ENCODE measurements at places on chromosomes 12 and 14. TPM values are rescaled to one million over a fixed set of nuclear protein-coding genes. Genes with fewer than 3 reads are reported as not detected.

Gene PRB4
- not detected for total RNA-seq

- no peak for DNase-seq
Observed at GRCh38 chr14:56342494-56342942, 224.3 kb downstream of the PELI2 start.

Gene OR9K2
- total RNA-seq = not detected

- DNase-seq = no peak
Observed at GRCh38 chr14:42335918-42336317, 729.2 kb downstream of the LRFN5 start.

DNA sequence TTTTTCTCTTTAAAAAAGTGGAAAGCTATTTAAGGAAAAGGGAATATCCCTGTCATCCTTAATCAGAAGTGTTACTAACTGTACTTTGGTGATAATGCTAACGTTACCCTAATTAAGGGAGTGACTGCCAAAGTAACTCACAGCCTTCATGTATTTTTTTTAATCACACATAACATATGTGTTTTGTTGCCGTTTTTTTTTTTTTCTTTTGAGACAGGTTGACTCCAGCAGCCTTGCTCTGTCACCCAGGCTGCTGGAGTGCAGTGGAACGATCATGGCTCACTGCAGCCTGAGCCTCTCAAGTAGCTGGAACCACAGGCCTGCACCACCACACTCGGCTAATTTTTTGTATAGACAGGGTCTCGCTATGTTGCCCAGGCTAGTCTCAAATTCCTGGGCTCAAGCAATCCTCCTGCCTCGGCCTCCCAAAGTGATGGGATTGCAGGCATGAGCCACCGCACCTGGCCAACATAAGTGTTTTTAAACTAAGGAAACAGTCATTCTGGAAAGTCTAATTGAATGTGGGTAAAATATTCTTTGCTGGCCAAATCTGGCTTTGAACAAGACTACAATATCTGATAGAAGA lies 56.5 kb downstream of the HECTD4 start:
- DNase-seq = no peak

DNA sequence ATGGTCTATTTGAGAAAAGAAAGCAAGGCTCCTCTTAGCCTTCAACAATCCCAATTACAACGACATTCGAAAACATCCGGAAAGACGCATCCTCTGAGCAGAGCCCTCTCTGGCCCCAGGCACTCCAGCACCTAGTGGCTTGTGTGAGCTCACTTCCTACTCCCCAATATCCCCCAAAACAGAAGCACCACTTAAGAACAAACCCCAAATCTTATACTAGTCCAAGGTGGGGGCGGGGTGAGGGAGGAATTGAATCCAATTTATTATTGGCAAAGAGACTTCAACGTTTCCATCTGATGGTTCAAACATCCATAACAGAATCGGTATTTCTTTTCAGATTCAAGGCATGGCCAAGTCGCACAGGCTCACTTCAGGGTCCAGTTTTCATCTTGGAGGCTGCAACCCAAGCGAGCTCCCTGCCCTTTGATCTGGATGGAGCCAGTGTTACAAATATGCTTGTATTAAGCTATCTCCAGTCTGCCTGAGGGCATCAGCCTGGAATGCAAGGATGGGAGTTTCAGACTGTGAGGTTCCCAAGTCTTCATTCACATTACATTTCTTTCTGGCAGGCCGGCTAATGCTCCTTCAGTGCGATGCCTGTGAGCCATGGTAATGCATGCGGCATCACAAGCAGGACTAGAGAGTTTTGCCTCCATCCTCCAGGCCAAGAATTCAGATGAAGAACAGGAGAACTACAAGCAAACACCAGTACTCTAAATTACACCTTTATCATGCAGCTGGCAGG lies 132.5 kb upstream of the FOXN3 start:
- no peak for DNase-seq

- DNase-seq = no peak
Observed at GRCh38 chr12:2240390-2240789, 187.6 kb downstream of the CACNA1C start.

- DNase-seq = no peak
Observed at GRCh38 chr12:118649765-118650585, 273.6 kb downstream of the SUDS3 start.

- no peak for DNase-seq
Observed at GRCh38 chr14:34931206-34931605, 51.6 kb upstream of the SRP54 start.

Gene PTCSC3
- not detected for total RNA-seq

GRCh38 chr12:105384916-105385535 lies 54.5 kb downstream of the C12orf75 start:
- DNase-seq = no peak

- DNase-seq = no peak
Observed at GRCh38 chr12:102010265-102010994, 51.4 kb downstream of the WASHC3 start.

DNA sequence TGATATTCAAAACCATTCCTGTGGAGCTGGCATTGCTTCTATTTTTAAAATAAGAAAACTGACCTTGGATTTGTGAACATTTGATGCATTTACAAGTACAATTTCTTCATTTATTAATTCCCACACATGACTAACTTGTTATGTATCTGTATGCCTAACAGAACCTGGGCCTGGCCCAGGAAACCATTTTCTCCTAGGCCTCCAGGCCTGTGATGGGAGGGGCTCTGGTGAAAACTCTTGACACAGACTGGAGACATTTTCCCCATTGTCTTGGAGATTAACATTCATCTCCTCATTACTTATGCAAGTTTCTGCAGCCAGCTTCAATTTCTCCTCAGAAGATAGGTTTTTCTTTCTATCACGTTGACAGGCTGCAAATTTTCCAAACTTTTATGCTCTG lies 42.0 kb downstream of the GLIPR1L2 start:
- no peak for DNase-seq

- no peak for DNase-seq
Observed at GRCh38 chr14:21874946-21875345, 201.3 kb upstream of the OR4E1 start.

GRCh38 chr12:6198985-6199530 lies 1.1 kb upstream of the CD9 start:
- DNase-seq = no peak

Gene CD9
- 436 TPM for total RNA-seq

Gene DDN
- total RNA-seq = under 0.01 TPM

GRCh38 chr12:66552716-66553115 lies 126.2 kb downstream of the GRIP1 start:
- DNase-seq = no peak

- no peak for DNase-seq
Observed at GRCh38 chr12:130334399-130334798, 3.3 kb upstream of the PIWIL1 start.

DNA sequence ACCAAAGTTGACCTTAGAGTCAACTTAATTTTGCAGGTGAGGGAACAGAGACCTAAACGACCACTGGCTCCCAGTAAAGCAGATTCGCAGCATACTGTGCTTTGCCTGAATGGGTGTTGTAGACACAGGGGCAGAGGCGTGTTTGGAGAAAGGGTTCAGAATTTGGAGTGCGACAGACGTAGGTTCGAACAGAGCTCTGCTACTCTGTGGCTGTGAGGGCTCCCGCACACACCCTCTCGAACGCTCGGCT lies 243 bp upstream of the TOMM20L start:
- no peak for DNase-seq

- DNase-seq = no peak
Observed at GRCh38 chr14:101219896-101220703, 316.6 kb upstream of the RTL1 start.

Gene PGF
- total RNA-seq = 17.9 TPM

DNA sequence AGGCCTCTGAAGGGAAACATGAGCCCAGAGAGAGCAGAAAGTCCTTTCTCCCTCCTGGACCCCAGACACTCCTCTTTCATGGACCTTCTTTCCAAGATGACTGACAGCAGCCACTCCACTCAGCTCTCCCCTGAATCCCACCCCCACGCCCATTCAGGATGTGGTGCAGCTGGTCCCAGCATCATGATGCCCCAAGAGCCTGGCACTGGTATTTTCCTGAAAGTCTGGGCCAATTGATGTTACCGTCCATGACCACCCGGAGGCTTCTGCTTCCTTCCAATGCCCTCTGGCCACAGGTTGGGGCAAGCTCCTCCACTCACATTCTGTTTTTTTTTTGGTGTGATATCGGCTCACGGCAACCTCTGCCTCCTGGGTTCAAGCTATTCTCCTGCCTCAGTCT lies 112.6 kb downstream of the CALM1 start:
- DNase-seq = no peak

GRCh38 chr12:28082096-28082495 lies 108.2 kb upstream of the CCDC91 start:
- no peak for DNase-seq

Gene KMT2D
- 45.9 TPM for total RNA-seq

DNA sequence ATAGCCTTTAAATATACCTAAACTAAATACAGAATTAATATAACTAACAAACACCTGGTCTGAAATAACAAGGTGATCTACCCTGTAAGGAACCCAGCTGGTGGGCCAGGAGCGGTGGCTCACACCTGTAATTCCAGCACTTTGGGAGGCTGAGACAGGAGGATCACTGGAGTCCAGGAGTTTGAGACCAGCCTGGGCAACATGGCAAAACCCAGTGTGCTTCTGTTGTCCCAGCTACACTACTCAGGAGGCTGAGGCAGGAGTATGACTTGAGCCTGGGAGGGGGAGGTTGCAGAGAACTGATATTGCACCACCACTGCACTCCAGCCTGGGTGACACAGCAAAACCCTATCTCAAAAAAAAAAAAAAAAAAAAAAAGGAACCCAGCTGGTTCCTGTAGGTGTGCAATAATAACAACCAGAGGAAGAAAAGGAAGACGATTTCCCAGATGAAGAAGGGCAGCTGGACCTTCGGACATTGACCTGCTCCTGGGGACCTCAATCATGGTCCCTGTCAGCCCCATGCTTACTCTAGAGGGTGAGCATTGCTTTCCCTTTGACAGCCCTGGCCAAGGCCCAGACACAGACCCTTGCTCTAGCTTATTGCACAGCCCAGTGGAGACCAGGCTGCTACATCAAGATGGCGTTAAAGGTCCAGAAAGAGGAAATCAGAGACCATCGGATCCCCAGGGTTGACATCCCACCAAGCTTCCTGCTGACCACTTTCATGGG lies 5.4 kb downstream of the FOS start:
- no peak for DNase-seq

- no peak for DNase-seq
Observed at GRCh38 chr12:93855261-93855660, 178.1 kb downstream of the CRADD start.

DNA sequence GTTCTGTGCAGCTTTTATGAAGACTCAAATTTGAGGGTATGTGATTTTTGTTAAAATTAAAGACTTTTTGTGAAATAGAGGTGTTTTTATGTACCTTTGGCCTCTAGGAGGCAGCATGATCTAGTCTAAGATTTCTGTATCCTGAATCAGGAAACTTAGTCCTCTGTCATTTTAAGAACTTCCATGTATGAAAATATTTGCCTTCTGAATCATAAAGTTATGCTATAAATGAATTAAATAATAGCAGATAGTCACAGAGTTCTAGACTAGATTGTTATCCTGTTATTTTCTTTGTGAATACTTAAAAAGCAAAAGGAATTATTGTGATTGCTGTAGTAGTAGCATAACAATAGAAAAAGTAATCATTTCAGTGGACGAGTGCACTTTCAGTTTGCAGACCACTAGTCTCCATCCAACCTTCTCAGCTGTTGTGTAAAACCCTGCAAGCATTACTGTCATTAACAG lies 56.3 kb downstream of the FGD4 start:
- DNase-seq = no peak

DNA sequence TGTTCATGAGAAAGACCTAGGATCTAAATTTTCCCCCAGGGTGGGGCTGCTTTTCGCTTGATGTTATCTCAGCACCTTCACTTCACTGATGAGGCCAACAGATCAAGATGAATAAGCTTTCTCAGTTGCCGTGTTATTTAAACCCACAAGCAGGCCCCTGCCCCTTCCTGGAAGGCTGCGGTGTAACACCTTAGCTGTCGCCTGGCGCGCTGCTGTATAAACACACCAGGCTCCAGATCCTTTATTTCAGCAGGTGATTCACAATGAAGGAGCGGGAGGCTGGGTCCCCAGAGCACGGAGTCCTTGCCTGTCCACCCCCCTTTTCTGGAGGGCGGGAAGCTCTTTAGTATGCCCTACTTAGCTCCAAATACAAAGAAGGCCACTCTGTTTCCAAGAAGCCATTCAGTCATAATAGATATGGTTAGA lies 515.4 kb downstream of the FUT8 start:
- no peak for DNase-seq

DNA sequence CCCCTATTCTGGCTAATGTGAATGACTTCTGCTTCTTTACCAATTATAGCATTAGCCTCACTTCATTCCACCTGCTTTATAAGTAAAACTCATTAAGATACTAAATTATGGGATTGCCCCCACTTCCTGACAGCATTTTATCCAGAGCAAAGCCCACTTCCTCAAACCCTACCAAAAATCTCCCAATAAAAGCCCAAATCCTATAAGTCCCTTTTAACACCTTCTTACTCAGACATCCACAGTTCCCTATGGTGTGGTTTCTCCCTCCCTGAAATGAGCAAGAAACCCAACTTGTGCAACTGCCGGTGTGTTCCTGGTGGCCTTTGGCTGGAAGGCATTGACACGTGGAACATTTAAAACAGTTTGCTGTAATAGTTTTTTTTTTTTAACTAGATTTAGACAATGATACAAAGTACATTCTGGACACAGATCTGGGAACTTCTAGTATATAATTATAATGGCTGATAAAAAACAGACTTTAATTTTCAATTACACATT lies 53.1 kb downstream of the BRMS1L start:
- DNase-seq = no peak

DNA sequence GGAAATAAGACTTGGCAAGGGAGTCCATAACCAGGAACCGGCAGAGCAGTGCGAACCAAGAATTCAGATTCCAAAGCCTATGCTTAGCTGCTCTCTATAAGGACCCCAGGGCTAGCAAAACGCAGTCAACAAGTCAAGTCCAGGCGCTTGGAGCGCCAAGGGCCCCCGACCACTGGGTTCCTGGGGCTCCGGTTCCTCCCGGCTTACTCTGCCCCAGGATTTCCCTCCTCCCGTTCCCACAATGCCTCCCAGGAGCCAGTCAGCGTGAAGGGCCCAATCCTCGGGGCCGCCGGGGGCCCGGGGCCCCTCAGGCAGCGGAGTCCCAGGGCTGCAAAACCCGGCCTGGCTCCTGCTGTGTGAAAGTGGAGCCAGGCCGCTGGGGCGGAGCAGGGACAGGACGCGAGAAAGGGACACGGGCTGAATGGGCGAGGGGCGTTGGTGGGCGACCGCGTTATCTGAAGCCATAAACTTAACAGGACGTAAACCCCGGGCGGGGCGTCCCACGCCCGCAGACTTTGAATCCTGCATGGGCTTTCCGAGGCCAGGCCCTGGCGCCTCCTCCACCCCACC lies 1.5 kb downstream of the KRT8 start:
- DNase-seq = peak; percentile 71

Gene C1QL4
- total RNA-seq = not detected

Gene SP7
- total RNA-seq = not detected

GRCh38 chr12:131202592-131203378 lies 249.1 kb downstream of the ADGRD1 start:
- peak; percentile 5 for DNase-seq

DNA sequence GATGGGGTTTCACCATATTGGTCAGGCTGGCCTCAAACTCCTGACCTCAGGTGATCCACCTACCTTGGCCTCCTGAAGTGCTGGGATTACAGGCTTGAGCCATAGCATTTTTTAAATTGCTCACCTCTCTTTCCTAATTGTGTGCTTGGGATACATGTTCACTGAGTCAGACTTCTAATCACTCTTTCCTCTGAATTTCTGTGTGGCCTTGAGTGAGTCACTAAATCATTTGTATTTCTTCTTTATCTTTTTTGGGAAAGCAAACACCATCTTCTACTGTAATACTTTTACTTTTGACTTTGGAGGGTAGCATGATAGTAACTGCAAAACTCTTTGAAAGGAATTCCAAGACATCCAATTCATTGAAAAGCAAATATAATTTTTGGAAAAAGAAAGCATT lies 60.8 kb downstream of the FLRT2 start:
- DNase-seq = no peak

Gene NXPH4
- not detected for total RNA-seq
